ENCODE measurements at places on chromosomes 1 and 21. TPM values are rescaled to one million over a fixed set of nuclear protein-coding genes. Genes with fewer than 3 reads are reported as not detected.

- no peaks in the 10 kb centered on the region for H3K36me3 ChIP-seq
- H3K4me3 ChIP-seq: no peak overlapping the region
- no peak for DNase-seq
- H3K27ac ChIP-seq: no peak overlapping the region
- H3K27me3 ChIP-seq: no peaks in the 10 kb centered on the region
- H3K4me1 ChIP-seq: no peaks in the 10 kb centered on the region
Observed at GRCh38 chr1:81428998-81429397, 371.7 kb upstream of the ADGRL2 start.

- no peak for DNase-seq
- H3K27me3 ChIP-seq: no peaks in the 10 kb centered on the region
- peaks cover 35% of the 10 kb centered on the region for H3K4me1 ChIP-seq
- no peak overlapping the region for H3K27ac ChIP-seq
- peak overlapping the region; percentile 94 for H3K4me3 ChIP-seq
Observed at GRCh38 chr1:202958544-202959275, 598 bp upstream of the ADIPOR1 start.

DNA sequence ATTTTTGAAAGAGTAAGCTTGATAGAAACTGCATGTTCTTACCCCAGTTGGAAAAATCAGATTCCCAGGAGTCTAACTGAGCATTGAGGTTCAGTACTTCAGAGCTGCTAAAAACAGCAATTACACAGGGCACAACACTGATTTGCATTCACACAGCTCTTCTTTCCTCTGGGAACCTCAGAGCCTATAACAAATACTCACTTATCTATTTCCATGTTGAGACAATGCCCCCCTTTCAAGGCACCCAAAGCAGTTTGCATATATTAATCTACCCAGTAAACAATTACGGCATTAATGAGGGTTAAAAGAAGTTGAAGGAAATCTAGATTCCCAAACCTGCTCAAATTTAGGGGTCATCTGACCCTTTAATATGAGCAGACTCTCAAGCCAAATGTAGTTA, 126.9 kb upstream of the SLC35F3 start:
- H3K36me3 ChIP-seq: no peaks in the 10 kb centered on the region
- H3K4me3 ChIP-seq: no peak overlapping the region
- no peak overlapping the region for H3K27ac ChIP-seq
- DNase-seq: no peak

DNA sequence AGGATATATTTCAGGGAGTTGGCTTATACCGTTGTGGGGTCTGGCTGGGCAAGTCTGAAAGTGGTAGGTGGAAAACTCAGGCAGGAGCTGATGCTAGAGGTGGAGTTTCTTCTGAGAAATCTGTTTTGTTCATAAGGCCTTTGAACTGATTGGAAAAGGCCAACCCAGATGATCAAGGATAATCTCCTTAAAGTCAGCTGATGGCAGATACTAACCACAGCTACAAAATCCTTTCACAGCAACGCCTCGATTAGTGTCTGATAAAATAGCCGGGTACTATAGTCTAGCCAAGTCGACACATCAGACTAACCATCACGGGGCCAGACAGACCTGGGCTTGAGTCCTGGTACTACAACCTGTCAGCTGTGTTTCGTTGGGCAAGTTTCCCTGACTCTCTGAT, 21.4 kb downstream of the OPRD1 start:
- H3K4me1 ChIP-seq: no peaks in the 10 kb centered on the region
- no peak overlapping the region for H3K27ac ChIP-seq
- H3K36me3 ChIP-seq: no peaks in the 10 kb centered on the region
- no peaks in the 10 kb centered on the region for H3K27me3 ChIP-seq
- no peak overlapping the region for H3K4me3 ChIP-seq

DNA sequence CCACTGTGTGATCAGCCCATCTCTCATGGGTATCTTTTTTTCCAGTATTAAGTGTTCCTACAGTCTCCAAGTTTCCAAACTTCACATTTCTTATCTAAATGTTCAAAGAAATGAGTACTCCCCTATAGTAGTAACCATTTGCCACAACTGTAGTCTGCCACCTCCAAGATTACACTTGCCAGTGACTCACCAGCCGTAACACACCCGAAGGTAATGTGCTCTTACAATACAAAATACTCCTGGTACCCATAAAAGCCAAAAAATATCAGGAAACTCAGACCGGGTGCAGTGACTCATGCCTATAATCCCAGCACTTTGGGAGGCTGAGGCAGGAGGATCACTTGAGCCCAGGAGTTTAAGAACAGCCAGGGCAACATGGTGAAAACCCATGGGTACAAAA, 20.5 kb upstream of the ZNF496 start:
- peaks cover 2% of the 10 kb centered on the region for H3K27me3 ChIP-seq
- no peaks in the 10 kb centered on the region for H3K36me3 ChIP-seq

Gene S100A7
- total RNA-seq: not detected

Gene SLC44A3
- 2.6 TPM for total RNA-seq

All from liver (tissue), 10 donors.